Stimulated activated CD4-positive, alpha-beta T cell treated with anti-CD3 and anti-CD28 coated beads, Interleukin-1b, Interleukin-23, amount 100 ng/mL, for 1 hour (primary cell): ENCODE measurements at places on chromosomes 16 and 17.

DNA sequence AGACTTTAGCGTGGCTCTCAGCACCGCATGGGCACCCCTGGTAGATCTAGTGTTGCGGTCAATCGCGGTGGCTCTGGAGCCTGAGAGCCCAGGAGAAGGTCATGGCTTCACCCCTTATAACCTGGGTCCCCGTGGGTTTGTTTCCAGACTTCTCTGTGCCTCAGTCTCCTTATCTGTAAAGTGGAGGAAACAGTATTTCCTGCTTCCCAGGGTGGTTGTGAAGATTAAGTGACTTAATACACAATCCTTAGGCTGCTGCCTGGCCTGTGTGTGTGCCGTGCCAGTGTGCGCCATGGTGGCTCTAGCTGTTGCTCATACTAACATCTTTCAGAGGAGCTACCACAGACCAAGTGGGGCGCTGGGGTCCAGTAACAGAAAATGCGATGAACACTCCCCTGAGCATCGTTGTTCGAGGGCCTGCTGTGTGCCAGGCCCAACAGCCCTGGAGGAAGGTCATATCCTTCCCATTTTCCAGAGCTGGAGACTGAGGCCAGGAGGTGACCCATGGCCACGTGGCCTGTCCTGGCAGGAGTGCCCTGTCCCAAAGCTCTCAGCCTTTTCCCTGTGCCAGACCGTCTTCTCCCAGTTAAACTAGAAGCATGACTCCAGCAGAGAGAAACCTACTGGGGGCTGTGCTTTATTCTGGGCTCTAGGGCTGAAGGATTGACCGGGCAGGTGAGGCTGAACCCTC lies 70.1 kb downstream of the CMIP start:
- no peak for DNase-seq

DNA sequence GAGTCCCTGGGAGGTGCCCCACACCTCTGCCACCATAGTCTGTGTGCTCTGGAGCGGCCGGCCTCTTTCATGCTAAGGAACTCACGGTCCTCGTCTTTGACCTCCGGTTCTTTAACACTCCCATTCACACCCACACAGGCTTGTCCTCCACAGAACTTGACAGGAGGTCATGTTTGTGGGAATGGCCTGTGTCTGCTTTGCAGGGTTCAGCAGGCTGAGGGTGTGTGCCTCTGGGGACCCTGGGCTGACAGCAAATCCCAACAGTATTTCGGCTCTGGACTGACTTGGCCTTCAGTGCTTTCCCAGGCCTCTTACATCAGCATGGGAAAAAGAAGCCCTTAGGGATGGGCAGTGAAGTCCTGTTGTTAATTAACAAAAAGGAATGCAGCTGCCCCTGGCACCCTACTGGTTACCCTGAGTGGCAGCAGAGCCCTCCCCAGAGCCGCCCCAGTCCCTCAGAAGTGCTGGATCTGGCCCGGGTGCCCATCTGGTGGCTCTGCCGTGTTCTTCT lies 35.4 kb upstream of the ADORA2B start:
- no peak for DNase-seq

GRCh38 chr17:77566566-77567138 lies 391.9 kb upstream of the TNRC6C start:
- DNase-seq = no peak

- DNase-seq = no peak
These were observed 121.6 kb upstream of the SMURF2 start for GRCh38 chr17:64783556-64784352.

- no peak for DNase-seq
These were observed 18.6 kb downstream of the FLOT2 start for GRCh38 chr17:28878981-28879380.

DNA sequence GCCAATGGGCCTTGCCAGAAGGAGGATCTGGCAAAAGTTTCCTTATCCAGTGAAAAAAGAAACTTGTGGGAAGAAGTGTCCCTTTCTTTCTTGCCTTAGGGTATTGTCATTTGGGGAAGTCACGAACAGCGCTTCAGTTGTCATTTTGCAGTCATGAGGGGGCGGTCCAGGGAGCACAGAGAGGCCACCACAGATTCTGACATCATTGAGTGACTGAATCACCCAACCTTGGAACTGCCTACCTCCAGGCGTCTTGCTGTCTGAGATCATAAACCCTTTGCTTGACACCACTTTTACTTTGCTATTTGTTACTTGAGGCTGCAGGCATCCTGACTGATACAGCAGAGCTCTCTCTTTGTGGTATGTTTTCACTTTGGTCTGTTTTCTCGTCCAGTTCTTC lies 3.1 kb upstream of the WSCD1 start:
- no peak for DNase-seq

DNA sequence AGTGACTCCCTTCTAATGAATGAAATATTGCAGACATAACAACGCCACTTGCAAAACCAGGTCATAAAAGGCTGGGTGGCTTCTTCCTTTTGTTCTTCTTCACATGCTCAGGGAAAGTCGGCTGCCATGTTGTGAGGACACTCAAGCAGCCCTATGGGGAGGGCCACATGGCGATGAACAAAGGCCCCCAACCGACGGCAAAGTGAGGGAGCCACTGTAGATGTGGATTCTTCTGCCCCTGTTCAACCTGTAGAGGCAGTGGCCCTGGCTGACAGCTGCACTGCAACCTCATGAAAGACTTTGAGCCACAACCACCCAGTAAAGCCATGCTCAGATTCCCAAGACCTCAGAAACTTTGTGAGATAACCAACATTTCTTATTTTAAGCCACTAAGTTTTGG lies 203.5 kb upstream of the TNRC6C start:
- DNase-seq = no peak

GRCh38 chr16:67910158-67910557 lies 17.1 kb downstream of the PSKH1 start:
- no peak for DNase-seq

DNA sequence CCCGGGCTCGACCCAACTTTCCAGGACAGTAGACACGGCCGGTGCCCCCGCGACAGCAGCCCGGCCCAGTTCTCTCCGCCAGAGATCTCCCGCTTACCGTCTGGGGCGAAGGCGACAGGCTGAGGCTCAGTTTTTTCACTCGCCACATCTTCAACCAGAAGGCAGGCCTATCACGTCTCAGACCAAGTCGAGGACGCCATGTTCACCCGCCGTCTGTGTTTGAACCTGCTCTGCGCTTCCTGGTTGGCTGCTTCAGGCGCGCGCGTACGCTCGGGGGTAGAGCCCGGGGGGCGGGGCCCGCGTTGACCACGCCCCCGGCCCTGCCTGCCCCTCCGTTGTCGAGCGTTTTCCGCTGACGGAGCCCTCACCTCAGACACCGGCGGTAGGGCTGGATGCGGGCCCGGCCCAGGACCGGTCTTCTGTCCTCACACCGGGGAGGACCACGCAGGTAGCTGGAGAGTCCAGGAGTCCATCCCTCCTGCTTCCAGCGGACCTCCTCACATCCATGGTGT lies at the start of gene SPAG5:
Gene SPAG5 (minus strand): TSS at position 227 of the 512 bp plus-strand sequence. CDS start 79 bp downstream, at position 148.
- DNase-seq = peak; percentile 89

DNA sequence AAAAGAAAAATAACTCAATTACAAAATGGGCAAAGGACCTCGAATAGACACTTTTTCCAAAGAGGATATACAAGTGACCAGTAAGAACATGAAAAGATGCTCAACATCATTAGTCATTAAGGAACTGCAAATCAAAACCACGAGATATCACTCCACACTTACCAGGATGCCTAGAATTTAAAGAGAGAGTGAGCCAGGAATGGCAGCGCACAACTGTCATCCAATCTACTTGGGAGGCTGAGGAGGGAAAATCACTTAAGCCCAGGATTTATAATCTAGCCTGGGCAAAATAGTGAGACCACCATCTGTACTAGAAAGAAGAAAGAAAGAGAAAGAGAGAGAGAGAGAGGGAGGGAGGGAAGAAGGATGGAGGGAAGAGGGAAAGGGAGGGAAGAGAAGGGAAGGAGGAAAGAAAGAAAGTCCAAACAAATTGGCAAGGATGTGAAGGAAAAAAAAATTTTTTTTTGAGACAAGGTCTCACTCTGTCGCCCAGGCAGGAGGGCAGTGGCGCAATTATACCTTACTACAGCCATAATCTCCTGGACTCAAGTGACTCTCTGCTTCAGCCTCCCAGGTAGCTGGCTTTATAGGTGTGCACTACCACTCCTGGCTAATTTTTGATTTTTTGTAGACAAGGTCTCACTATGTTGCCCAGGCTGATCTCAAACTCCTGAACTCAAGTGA lies 22.6 kb downstream of the TBX2 start:
- DNase-seq = no peak

GRCh38 chr16:87002717-87003413 lies 314.3 kb downstream of the C16orf95 start:
- no peak for DNase-seq

GRCh38 chr16:18800293-18800692 lies 1.1 kb downstream of the ARL6IP1 start:
- no peak for DNase-seq
